Left lung (tissue), 14 donors: ENCODE measurements at places on chromosomes 6 and 20. TPM values are rescaled to one million over a fixed set of nuclear protein-coding genes. Genes with fewer than 3 reads are reported as not detected.

GRCh38 chr20:62501801-62502495 is 26.2 kb upstream of the GATA5 start:
- DNase-seq: no peak

DNA sequence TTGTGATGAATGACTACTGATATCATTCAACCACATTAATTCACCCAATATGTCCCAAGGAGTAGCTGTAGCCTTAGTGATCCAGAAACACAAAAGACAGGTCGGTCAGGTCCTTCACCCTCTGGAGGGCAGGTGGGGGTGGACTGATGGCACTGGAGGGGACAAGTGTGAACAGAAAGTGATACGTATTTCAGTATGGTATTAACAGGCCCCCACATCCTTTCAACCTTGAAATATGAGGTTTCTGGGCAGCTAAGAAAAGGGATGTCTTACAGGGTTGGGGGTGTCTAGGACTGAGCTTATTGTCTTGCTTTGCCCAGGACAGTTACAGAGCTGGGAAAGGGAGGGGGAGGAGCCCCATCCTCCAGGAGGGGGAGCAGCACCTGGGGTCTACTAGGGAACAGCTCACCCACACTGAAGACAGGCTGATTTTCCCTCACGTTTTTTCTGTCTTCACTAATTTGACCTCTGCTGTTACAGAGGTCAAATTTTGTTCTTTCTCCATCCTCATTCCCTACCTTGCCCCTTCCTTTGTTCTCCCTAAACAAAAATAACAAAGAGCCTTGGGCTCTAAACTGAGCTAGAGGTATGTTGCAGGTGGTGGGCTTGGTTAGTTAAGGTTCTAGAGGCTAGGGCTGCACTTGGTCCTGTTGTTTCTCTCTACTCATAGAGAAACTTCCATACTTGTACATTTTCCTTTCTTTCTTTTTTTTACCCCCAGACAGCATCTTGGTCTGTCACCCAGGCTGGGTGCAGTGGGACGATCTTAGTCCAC is 38.0 kb upstream of the EEF1A1 start:
- no peak for DNase-seq

DNA sequence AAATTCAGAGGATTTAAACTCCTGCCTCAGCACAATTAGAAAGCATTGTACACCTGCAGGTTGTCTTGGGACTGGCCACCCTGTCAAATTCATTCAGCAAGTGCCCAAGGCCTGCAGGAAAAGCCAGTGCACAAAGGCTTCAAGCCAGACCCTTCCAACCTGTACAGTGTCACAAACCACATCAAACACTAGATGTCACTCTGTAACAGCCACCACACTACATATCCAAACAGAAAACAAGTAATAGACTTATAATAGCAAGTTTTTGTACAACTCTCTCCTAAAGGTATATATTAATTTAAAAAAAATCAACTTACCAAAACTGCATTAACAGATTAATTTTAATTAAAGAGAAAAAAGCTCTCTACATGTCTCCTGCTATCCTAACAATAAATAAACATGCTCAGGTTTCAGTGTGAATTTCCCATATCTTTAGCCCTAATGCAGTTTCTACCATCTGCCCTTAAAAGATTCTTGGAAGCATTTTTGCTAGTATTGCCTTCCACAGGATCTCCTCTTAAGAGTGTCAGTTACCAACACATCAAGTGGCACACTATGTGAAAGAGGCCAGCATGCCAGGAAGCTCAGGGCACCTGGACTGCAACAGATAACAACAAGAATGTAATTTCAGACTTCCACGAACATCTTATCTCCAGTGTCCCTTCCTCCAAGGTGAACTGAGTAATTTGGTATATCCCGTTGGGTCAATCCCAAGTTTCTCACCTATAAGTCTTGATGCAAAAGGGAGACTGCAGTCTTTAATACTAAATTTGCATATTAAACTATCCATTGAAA is 47.5 kb downstream of the RALGAPA2 start:
- no peak for DNase-seq

- DNase-seq: no peak
Measured at GRCh38 chr20:52945862-52946522, 26.2 kb upstream of the TSHZ2 start.

- DNase-seq: no peak
Measured at GRCh38 chr6:134031696-134032255, 20.6 kb downstream of the SLC2A12 start.

GRCh38 chr20:6686171-6686570 is 81.3 kb upstream of the BMP2 start:
- DNase-seq: no peak

GRCh38 chr6:42354702-42355101 is 97.0 kb downstream of the TRERF1 start:
- no peak for DNase-seq

DNA sequence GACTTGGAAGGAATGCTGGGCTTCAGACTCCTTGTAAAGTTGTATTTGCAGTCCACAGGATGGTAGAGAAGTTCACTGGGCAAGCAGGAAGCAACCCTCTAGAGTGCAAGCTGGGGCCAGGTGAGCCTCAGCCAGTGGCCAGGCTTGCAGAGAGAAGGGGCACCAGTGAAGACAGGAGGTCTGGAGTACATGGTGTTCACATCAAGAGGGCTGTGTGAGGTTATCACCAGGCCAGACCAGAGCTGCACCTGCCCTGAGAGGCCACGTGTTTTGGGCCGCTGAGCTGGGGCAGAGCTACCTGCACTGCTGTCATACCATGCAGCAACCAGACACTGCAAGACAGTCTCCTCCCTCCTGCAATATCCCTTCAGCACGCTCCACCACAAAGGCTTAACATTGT is 79.0 kb downstream of the SH3BGRL2 start:
- DNase-seq: peak; percentile 54

- DNase-seq: no peak
Measured at GRCh38 chr6:122066200-122066599, 333.3 kb upstream of the HSF2 start.

GRCh38 chr6:89711801-89712200 is 73.3 kb upstream of the LYRM2 start:
- no peak for DNase-seq

Gene SH3BGRL2
- 45.7 TPM for polyA plus RNA-seq

Gene NKAIN2
- 17.9 TPM for polyA plus RNA-seq

Gene CCDC170
- 4.2 TPM for polyA plus RNA-seq
